ENCODE measurements at places on chromosomes 7 and 10. TPM values are rescaled to one million over a fixed set of nuclear protein-coding genes. Genes with fewer than 3 reads are reported as not detected.

The AKR1C2 gene
- 0.17 TPM for total RNA-seq

The GPR146 gene
- total RNA-seq = 13.8 TPM

DNA sequence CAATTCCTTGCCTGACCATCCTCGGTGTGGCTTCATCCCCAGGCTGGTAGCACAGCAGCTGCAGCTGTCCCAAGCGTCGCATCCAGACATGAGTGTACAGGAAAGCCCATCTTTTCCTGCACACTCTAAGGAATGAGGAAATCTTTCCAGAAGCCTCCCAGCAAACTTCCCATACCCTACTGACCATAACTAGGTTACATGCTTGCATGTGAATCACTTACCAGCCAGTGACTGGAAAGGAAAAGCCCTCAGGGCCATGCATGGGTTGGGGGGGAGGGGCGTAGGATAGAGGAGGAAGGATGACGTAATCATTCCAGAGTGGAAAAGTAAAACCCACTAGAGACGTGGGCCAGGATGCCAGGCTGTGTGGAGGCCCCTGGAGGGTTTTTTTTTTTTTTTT, 18.9 kb upstream of the ZNF212 start:
- no peak for DNase-seq

- no peak for DNase-seq
Observed at GRCh38 chr7:36148422-36149065, 4.5 kb upstream of the EEPD1 start.

DNA sequence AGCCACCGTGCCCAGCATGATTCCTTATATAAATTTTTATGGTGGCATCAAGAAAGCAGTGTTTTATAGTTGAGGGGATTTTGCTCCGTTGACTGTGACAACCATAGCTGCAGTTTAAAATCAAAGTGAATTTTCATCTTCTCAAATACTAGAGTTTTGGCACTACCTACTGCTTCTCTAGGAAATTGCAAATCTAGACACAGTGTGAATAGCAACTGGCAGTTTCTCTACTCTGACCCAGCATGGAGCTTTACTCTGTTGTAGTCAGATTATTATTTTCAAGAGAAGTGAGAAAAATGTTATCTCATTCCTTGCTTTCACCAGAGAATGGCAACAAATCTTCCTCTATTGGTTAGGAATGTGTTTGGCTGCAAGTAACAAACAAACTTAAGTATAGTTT, 22.9 kb downstream of the MCM10 start:
- no peak for DNase-seq

DNA sequence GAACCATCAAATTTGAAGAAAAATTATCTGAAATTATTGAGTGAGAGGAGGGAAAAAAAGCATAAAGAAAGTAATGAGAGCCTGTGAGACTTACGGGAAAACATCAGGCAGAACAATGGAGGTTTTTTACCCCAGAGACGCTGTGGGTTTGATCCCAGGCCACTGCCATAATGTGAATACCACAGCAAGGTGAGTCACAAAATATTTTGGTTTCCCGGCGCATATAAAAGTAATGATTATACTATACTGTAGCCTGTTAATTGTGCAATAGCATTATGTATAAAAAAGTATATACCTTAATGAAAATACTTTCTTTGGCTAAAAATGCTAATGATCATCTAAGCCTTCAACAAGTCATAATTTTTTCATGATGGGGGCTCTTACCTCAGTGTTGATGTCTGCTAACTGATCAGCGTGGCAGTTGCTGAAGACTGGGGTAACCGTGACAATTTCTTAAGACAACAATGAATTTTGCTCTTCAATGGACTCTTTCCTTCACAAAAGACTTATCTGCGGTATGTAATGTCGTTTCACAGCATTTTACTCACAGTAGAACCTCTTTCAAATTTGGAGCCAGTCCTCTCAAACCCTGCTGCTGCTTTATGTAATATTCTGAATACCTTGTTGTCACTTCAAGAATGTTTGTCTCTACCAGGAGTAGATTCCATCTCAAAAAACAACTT, 97.0 kb upstream of the FAM20C start:
- DNase-seq = no peak

DNA sequence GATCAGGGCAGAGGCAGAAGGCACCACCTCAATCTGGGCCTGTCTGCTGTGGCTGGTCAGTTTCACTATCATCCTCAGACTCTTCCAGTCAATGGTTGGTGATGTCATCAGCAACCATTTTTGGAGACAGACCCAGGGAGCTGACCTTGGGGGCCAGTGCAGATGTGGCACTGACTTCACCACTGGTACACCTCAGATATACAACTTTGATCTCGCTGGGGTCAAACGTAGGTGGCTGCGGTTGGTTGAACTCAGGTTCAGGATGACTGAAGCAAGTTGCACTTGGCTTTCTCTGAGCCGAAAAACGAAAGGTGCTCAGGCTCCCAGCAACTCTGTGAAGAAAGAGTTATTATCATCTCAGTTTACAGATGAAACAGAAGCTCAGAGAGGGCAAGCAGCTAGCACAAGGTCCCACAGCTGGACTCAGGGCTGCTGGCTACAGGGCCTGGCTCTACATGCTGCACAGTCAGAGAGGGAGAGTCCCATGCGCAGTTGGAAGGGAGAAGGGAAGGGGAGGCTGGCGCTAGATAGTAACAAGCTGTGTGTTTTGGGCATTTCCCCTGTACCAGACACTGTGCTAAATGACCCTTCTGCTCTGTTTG, 27.2 kb downstream of the ANKRD16 start:
- no peak for DNase-seq

All from activated CD4-positive, alpha-beta T cell treated with anti-CD3 and anti-CD28 coated beads, Interleukin-2, amount 10 ng/mL, durations not matched to agents 7 days and 5 days (primary cell).